ENCODE measurements at places on chromosomes 11 and 22.

DNA sequence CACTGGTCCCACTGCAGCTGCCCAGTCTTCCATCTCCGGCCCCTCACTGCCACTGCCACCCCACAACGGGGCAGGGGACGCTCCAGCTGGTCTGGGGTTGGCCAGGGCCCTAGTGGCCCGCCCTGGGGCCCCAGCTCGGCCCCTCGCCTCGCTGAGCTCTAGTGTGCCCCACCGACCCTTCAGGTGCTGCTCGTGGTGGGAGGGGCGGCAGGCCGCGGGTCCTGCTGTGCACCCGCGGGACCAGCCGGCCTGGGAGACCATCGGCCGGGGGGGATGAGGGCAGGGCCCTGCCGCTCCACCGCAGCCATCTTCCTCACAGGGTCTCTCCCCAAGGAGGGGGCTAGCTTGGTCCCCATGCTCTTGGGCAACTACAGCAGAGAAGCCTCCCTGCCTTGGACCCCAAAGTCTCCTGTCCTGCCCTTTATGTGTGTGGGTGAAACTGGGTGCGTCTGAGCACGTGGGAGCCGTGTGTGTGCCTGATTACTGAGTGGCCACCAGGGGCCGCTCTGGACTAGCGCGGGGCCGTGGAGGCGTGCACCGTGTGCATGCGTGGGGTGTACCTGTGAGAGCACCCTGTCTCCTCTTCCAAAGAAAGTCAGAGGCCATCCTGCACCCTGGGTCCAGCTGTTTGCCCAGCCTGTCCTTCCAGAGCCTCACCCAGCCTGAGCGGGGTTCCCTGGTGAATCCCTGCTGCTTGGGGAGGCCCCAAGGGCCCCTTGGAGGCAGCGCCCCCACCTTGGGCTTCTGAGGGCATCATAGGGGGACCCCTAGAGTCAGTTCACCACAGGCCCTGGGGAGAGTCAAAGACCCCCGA lies 6.0 kb upstream of the ACR start:
- DNase-seq, result no peak

DNA sequence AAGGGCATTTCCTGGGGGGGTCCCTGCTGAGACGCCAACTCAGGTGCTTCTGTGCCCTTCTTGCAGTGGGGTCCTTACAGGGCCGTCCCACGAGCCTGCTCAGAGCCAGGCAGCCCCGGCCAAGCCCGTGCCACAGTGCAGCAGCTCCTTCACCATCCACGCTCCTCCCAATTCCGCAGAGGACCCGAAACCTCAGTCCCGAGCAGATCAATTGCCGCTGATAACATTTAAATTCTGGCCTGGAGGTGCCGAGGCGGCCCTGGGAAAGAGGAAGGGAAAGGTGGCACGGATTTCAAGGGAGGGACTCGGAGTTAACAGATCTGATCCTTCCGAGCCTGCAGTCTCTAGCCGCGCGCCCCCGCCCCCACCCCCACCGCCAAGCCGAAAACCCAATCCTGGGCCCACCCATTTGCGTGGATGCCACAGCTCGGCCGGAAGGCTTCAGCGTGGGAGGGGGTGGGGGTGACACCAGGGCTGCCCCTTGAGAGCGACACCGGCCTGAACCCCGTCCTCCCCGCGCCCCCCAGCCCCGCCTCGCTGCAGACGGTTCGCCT lies 32.3 kb upstream of the JAM3 start:
- DNase-seq, result no peak

GRCh38 chr11:73359930-73360742 lies 16.1 kb upstream of the RELT start:
- DNase-seq, result no peak

- no peak for DNase-seq
These were observed 21.1 kb downstream of the MIF start for GRCh38 chr22:23915290-23915689.

DNA sequence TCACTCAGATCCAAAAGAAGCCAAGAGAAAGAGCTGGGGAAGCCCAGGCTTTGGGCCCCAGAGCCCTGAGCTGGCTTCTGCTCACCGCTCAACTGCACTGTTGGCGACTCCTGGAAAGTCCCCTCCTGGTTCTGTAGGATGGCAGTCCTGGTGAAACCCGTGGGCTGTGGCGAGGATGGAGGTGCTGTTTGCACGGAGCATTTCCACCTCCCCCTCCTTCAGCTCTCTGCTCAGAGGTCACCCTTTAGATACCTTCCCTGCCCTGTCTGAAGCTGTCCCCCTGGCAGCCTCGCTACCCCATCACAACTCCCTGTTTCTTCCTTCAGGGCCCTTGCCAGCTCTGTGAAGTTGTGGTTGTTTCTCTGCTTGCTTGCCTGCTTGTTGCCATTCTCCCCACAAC lies 97.8 kb downstream of the MYO18B start:
- DNase-seq, result no peak

DNA sequence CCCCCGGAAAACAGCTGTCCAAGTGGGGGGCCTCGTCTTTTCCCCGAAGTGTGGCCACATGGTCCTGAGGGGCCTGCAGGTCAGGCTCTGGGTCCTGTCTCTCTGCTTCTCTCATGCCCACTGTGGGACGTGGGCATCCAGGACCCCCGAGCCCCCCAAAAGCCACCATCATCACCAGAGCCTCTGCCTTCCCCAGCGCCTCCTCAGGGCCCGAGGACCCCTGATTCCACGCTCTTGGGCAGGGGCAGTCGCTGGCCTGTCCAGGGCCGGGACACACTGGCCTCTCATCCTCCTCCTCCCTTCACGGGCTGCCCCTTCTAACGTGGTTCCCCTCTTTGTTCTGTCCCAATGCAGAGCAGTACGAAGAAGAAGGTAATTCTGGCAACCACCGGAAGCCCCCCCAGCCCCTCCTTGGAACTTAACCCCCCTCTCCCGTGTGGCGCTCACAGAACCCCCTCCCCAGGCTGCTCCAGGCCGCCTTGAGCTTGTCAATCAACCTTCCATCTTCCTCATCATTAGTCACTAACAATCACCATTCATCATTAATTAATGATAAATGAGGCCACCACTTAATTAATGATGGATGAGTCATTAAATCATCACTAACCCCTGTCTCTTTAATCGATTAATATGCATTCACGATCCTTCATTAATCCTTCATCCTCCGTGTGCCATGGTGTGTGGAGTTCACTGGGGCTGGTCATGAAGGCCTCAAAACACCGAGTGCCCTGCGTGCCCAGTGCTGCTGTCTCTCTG lies 3.9 kb downstream of the TNNT3 start:
- DNase-seq, result no peak

DNA sequence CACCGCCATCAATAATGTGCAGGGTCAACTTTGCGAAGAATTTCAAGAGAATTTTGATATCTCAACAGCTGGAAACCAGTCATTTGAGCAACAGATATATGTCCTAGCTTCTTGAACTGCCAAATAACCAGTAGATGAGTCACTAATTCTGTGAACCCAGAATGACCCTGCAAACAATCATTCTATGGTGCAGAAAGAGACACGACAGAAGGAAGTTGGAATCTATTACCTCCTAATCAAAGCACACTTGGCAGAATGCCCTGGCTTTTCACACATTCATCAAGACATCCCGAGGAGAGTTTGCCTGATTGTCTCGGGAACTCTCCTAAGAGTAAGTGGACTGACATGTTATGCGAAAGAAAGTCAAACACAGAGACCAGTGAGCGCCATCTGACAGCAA lies 621.1 kb downstream of the OPCML start:
- DNase-seq, result no peak

DNA sequence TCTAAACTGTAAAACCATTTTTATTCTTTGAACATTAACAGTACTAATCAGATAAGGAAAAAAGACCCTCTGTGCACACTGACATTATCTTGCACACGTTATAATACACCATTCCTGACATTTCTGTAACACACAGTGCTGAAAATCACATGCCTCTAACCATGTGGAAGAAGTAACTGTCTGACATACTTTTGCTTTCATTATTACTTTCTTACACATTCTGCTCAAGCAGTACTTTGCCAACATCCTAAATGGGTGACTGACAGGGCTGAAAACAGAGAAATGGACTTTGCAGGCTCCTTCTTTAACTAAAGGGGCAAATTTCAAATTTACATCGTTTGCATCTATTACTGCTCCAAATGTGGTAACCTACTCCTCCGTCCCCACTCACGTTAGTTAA lies 22.8 kb upstream of the TP53AIP1 start:
- no peak for DNase-seq

- no peak for DNase-seq
These were observed 14.7 kb downstream of the SCUBE2 start for GRCh38 chr11:9076661-9077060.

GRCh38 chr11:207863-208180 lies 314 bp downstream of the RIC8A start:
- DNase-seq, result no peak

GRCh38 chr11:2259466-2259830 lies 10.9 kb downstream of the ASCL2 start:
- no peak for DNase-seq

- no peak for DNase-seq
These were observed 71.0 kb downstream of the PARVA start for GRCh38 chr11:12448131-12448939.

DNA sequence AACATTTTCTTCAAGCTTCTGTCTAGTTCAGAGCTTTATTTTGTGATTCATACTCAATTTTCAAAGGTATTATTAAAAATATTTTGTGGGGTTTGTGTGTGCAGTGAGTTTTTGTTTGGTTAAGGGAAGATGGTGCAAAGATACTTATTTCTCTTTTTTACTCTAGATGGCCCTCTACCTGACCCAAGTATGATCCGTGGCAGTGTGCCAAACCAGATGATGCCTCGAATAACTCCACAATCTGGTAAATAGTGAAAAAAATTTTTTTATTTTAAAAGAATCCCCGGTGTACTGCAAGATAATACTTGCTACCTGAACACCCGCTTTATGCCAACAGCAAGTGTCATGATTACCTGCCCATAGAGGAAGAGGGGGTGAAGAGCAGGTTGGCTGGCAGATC lies 54.2 kb downstream of the EP300 start:
- DNase-seq, result no peak

- no peak for DNase-seq
These were observed 350.7 kb downstream of the LARGE1 start for GRCh38 chr22:33569559-33569958.

- no peak for DNase-seq
These were observed 31.4 kb downstream of the LIMK2 start for GRCh38 chr22:31243339-31244045.

DNA sequence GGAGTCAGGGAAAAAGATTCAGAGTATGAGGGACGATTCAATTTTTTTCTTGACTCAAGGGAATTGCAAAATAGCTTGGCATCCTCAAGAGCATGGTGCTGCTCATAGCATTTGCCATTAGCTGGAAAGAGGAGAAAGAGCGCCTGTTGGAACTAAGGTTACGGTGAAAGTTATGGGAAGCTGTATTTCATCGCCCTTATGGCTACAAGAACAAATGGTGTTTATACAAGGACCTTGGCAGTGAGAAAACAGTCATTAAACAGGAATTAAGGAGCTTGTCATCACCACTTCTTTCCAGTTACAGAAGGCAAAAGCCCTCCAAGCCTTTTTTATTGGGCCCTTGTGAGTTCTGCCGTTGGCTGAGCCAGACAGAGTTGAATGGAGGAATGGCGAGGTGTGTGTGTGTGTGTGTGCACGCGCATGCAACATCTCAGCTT lies 74.2 kb downstream of the ALX4 start:
- no peak for DNase-seq
